Naive thymus-derived CD4-positive, alpha-beta T cell (primary cell): ENCODE measurements at places on chromosomes 4 and X. TPM values are rescaled to one million over a fixed set of nuclear protein-coding genes. Genes with fewer than 3 reads are reported as not detected.

GRCh38 chrX:2159393-2159792 lies 341.4 kb downstream of the DHRSX start:
- no peaks in the 10 kb centered on the region for H3K27me3 ChIP-seq
- DNase-seq: no peak
- no peak overlapping the region for H3K27ac ChIP-seq

The GABRA4 gene
- total RNA-seq: not detected

GRCh38 chr4:71648923-71649322 lies 135.0 kb downstream of the GC start:
- no peak overlapping the region for H3K27ac ChIP-seq
- no peaks in the 10 kb centered on the region for H3K36me3 ChIP-seq
- DNase-seq: no peak
- no peaks in the 10 kb centered on the region for H3K27me3 ChIP-seq
- no peaks in the 10 kb centered on the region for H3K4me1 ChIP-seq

GRCh38 chrX:69618803-69619202 lies 2.9 kb downstream of the EDA start:
- no peak for DNase-seq
- H3K27ac ChIP-seq: no peak overlapping the region
- H3K4me1 ChIP-seq: no peaks in the 10 kb centered on the region
- H3K27me3 ChIP-seq: no peaks in the 10 kb centered on the region

The CDX4 gene
- total RNA-seq: not detected

- H3K36me3 ChIP-seq: no peaks in the 10 kb centered on the region
- no peak for DNase-seq
- H3K27me3 ChIP-seq: no peaks in the 10 kb centered on the region
- no peak overlapping the region for H3K4me3 ChIP-seq
- no peaks in the 10 kb centered on the region for H3K4me1 ChIP-seq
- H3K27ac ChIP-seq: no peak overlapping the region
Measured at GRCh38 chr4:8391071-8391470, 49.5 kb downstream of the ACOX3 start.

DNA sequence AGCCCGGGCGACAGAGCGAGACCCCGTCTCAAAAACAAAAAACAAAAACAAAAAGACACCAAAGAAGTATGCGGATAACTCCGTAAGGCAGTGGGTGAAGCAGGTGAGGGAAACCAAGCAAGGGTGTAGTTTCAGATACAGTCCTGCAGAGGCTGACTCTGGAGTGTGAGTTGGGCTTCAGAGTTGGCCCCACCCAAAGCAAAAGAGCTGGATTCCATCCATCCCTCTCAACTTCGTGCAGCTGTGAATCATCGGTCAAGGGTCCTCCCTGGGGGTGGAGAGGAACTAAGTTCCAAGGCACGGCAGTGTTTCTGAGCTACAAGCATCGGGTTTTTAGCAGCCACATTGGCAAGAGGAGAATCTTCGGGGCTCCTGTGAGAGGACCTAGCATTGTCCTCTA lies 43.9 kb upstream of the FAM9A start:
- no peaks in the 10 kb centered on the region for H3K4me1 ChIP-seq
- no peaks in the 10 kb centered on the region for H3K36me3 ChIP-seq
- no peaks in the 10 kb centered on the region for H3K27me3 ChIP-seq
- H3K27ac ChIP-seq: no peak overlapping the region
- no peak for DNase-seq
- H3K4me3 ChIP-seq: no peak overlapping the region

- H3K4me3 ChIP-seq: no peak overlapping the region
- H3K27me3 ChIP-seq: no peaks in the 10 kb centered on the region
- peaks cover 18% of the 10 kb centered on the region for H3K36me3 ChIP-seq
- H3K27ac ChIP-seq: no peak overlapping the region
Measured at GRCh38 chrX:103678199-103678993, 8.1 kb downstream of the MORF4L2 start.

DNA sequence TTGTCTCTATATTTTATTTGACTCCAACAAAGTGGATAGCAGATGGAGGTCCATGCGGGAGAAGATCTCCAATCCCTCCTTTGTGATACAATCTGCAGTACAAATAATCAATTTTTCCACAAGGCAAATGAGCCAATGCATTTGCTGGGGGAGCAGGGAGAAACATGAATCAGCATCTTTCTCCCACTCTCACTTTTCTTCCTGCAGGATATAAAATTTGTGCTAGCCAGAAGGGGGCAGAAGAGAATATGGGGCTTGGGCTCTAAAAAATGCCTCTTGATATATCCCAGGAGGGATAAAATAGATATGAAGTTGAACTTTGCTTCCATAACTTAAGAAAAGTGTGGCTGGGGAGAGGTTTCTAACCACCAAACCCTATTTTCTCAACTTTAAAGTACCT lies 38.3 kb upstream of the CWH43 start:
- no peaks in the 10 kb centered on the region for H3K4me1 ChIP-seq
- H3K4me3 ChIP-seq: no peak overlapping the region
- H3K27me3 ChIP-seq: no peaks in the 10 kb centered on the region

DNA sequence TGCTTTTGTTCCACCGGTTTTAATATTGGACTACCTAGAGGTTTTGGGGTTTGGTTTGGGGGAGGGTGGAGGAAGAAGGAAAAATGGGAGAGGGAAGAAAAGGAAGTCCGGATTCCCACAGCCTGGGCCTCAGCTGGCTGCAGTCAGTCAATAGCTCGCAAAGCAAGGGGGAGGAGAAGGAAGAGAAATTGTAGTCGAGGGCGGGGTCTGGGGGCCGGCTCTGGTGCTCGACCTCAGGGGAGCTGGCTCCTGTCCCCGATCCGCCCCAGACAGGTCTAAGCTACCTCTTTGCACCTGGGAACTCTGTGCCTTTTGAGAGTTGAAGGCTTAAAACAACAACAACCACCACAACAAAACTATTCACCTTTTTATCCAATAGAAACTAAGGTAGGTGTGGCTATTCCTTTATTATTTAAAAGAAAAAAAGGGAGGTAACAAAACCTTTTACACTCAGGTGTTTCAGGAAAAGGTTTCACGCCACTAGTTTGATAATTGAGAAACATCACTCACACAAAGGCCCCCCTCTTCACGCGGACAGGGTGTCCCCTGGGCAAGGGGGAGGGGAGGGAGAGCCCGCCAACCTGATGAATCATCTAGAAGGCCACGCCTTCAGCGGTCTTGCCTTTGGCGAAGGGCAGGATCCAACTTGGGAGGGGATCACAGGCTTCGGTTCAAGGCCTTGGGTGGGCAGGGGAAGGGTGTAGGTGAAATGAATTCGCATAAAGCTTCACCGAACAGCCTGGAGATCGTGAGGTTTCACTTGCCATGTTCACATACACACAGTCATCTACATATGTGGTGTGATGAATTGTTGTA lies 1.6 kb upstream of the LNX1 start:
- no peak for DNase-seq
- H3K27me3 ChIP-seq: no peaks in the 10 kb centered on the region
- H3K27ac ChIP-seq: no peak overlapping the region
- no peak overlapping the region for H3K4me3 ChIP-seq

GRCh38 chr4:5300283-5300682 lies 249.0 kb downstream of the STK32B start:
- H3K27ac ChIP-seq: no peak overlapping the region
- H3K36me3 ChIP-seq: no peaks in the 10 kb centered on the region
- H3K4me1 ChIP-seq: no peaks in the 10 kb centered on the region
- H3K4me3 ChIP-seq: no peak overlapping the region
- no peak for DNase-seq

The MID1 gene
- total RNA-seq: 0.24 TPM

GRCh38 chr4:38128478-38129459 lies 168.6 kb downstream of the PTTG2 start:
- no peak overlapping the region for H3K27ac ChIP-seq
- no peak overlapping the region for H3K4me3 ChIP-seq
- peaks cover 37% of the 10 kb centered on the region for H3K4me1 ChIP-seq
- peaks cover 10% of the 10 kb centered on the region for H3K36me3 ChIP-seq
- H3K27me3 ChIP-seq: no peaks in the 10 kb centered on the region
- DNase-seq: no peak

- peaks cover 4% of the 10 kb centered on the region for H3K4me1 ChIP-seq
- H3K36me3 ChIP-seq: no peaks in the 10 kb centered on the region
- H3K27ac ChIP-seq: no peak overlapping the region
- no peak overlapping the region for H3K4me3 ChIP-seq
Measured at GRCh38 chr4:122119739-122120138, 32.4 kb upstream of the BLTP1 start.

DNA sequence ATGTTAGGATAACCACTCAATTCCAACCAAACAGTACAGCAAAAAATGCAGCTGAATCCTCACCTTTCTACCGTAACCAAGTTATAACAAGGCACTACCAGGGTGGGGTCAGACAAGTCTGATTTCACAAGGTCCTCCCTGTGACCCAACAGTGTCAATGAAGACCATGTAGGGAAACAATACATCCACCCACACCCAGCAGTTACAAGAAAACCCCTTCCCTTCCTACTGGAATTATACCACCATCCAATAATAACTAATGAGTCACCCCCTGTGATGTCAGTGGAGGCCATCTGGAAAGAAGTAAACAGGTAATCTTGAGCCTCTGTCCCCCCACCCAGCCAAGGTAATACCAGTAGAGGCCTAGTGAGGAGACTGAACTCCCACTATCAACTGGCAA lies 117.6 kb downstream of the FGF16 start:
- no peak overlapping the region for H3K4me3 ChIP-seq
- no peaks in the 10 kb centered on the region for H3K36me3 ChIP-seq
- H3K27me3 ChIP-seq: no peaks in the 10 kb centered on the region

- H3K4me1 ChIP-seq: no peaks in the 10 kb centered on the region
- H3K36me3 ChIP-seq: no peaks in the 10 kb centered on the region
- no peak for DNase-seq
- no peak overlapping the region for H3K27ac ChIP-seq
Measured at GRCh38 chr4:140213749-140214148, 59.8 kb upstream of the MAML3 start.

DNA sequence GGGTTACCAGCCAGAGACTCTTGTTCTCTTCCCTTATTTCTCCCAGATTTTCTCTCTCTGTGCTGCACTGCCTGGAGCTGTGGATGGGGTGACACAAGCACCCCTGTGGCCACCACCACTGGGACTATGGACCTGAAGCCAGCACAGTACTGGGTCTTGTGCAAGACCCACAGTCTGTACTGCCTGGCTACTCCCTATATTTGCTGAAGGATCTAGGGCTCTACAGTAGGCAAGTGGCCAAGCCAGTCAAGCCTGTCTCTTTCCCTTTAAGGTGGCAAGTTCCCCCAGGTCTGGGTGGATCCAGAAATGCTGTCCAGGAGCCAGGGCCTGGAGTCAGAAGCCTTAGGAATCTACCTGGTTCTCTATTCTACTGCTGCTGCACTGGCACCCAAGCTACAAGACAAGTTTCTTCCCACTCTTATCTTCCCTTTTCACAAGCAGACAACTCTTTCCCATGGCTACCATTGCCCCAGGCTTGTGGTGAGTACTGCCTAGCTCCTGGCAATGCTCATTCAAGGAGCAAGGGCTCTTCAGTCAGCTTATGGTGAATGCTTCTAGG lies 28.4 kb upstream of the CT47A1 start:
- DNase-seq: no peak
- no peaks in the 10 kb centered on the region for H3K27me3 ChIP-seq
- H3K4me1 ChIP-seq: no peaks in the 10 kb centered on the region
- no peaks in the 10 kb centered on the region for H3K36me3 ChIP-seq

The XG gene
- not detected for total RNA-seq

DNA sequence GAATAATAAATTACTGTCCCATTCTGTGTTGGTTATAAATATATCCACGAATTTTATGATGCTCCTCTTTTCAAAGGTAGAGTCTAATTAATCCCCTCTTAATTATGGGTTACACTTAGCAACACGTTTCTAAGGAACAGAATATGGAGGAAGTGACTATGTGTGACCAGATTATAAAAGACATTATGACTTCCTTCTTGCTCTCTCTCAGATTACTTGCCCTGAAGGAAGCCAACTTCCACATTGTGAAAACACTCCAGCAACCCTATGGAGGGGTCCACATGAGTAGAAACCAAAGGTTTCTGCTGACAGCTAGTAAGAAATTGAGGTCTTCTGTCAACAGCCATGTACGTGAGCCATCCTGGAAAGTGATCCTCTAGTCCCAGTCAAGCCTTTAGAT lies 59.3 kb downstream of the WDFY3 start:
- H3K4me1 ChIP-seq: no peaks in the 10 kb centered on the region
- DNase-seq: no peak
- no peaks in the 10 kb centered on the region for H3K36me3 ChIP-seq
- H3K27ac ChIP-seq: no peak overlapping the region
